ENCODE measurements at places on chromosomes 13 and 19. TPM values are rescaled to one million over a fixed set of nuclear protein-coding genes. Genes with fewer than 3 reads are reported as not detected.

The B3GNT8 gene
- 49.2 TPM for polyA plus RNA-seq

The EFNB2 gene
- polyA plus RNA-seq = 36.1 TPM

- peaks cover 15% of the 10 kb centered on the region for H3K4me1 ChIP-seq
- no peak for DNase-seq
- no peaks in the 10 kb centered on the region for H3K27me3 ChIP-seq
- no peaks in the 10 kb centered on the region for H3K36me3 ChIP-seq
Observed at GRCh38 chr13:50691176-50691680, 152.3 kb downstream of the DLEU7 start.

- no peaks in the 10 kb centered on the region for H3K36me3 ChIP-seq
- no peaks in the 10 kb centered on the region for H3K4me1 ChIP-seq
- H3K27ac ChIP-seq = no peak overlapping the region
- H3K4me3 ChIP-seq = no peak overlapping the region
- H3K27me3 ChIP-seq = no peaks in the 10 kb centered on the region
Observed at GRCh38 chr19:41159881-41160280, 33.1 kb upstream of the CYP2S1 start.

DNA sequence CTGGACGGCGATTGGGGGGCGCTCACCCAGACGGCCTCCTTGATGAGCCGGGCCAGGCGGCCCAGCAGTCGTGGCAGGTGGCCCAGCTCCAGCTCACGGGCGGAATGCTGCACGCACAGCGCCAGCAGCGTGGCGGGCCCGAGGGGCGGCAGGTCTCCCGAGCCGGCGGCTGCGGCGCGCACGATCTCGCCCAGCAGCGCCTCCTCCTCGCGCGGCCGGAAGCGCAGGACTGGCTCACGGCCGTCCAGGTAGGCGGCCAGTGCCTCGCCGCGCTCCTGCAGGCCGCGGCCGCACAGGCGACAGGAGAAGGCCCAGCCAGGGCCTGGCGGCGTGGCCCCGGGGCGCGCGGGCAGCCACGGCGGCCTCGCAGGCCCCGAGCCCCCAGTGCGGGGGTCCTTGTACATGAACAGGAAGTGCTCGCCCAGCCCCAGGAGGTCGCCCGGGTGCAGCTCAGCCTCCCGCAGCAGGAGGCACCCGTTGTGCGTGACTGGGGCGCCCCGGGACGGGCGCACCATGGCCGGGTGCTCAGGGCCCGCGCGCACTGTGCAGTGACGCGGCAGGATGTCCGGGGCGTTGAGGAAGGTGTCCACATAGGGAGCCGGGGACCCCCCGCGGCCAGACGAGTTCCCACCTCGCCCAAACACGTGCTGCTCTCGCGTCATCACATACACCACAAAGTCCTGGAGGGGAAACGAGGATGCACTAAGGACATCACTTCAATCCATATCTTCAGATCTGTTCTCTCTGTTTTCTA, 9.6 kb upstream of the MAMSTR start:
- no peak overlapping the region for H3K27ac ChIP-seq
- no peaks in the 10 kb centered on the region for H3K36me3 ChIP-seq
- H3K27me3 ChIP-seq = no peaks in the 10 kb centered on the region
- H3K4me3 ChIP-seq = no peak overlapping the region
- no peak for DNase-seq

The CLDN10 gene
- polyA plus RNA-seq = not detected

DNA sequence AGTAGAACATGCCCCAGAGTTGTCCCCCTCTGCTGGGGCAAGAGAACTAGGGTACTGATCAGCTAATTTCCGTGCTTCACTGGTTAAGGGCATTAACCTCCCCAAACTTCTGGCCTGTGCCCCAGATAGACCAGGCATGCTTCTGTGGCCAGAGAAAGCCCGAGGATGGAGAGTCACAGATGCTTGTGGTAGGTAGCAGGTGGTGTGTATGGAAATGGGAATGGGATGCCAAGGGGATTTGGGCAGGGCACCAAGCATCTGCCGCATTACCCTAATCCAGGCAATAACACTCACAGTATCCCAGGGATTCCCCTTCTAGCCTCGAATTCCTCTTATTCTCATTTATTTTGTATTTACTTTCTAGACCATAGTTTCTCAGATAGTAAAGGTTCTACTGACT, 124.8 kb upstream of the KLF12 start:
- no peaks in the 10 kb centered on the region for H3K27me3 ChIP-seq
- no peaks in the 10 kb centered on the region for H3K36me3 ChIP-seq

The NCCRP1 gene
- not detected for polyA plus RNA-seq

GRCh38 chr13:110254751-110255553, 52.0 kb downstream of the COL4A1 start:
- no peaks in the 10 kb centered on the region for H3K36me3 ChIP-seq
- H3K27ac ChIP-seq = peak overlapping the region; percentile 88
- DNase-seq = no peak
- no peak overlapping the region for H3K4me3 ChIP-seq
- H3K27me3 ChIP-seq = no peaks in the 10 kb centered on the region

The RUVBL2 gene
- 98.8 TPM for polyA plus RNA-seq

GRCh38 chr13:109998684-109999533, 212.5 kb upstream of the IRS2 start:
- H3K27ac ChIP-seq = no peak overlapping the region
- H3K4me1 ChIP-seq = no peaks in the 10 kb centered on the region
- H3K4me3 ChIP-seq = no peak overlapping the region
- no peak for DNase-seq
- no peaks in the 10 kb centered on the region for H3K27me3 ChIP-seq

DNA sequence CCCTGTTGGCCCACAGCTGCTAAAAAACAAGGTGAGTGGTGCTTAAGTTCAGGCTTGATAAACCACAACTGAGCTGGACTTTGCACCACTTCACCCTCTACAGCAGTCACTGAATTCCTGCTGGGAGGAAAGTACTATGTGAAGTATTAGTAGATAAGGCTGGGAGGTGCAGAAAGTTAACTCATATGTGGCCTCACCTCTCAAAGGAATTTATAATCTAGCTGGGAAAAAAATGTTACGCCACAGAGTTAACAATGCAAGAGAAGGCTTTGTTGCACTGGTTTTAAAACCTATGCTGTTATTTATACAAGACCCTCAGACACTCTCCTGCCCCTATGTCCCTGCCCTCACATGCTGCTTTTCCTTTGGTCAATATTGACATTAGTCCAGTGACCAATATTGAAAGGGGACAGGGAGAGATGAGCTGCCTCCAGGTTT, 60.9 kb downstream of the LIG4 start:
- no peak for DNase-seq
- H3K4me3 ChIP-seq = no peak overlapping the region
- no peaks in the 10 kb centered on the region for H3K4me1 ChIP-seq
- H3K27ac ChIP-seq = no peak overlapping the region

DNA sequence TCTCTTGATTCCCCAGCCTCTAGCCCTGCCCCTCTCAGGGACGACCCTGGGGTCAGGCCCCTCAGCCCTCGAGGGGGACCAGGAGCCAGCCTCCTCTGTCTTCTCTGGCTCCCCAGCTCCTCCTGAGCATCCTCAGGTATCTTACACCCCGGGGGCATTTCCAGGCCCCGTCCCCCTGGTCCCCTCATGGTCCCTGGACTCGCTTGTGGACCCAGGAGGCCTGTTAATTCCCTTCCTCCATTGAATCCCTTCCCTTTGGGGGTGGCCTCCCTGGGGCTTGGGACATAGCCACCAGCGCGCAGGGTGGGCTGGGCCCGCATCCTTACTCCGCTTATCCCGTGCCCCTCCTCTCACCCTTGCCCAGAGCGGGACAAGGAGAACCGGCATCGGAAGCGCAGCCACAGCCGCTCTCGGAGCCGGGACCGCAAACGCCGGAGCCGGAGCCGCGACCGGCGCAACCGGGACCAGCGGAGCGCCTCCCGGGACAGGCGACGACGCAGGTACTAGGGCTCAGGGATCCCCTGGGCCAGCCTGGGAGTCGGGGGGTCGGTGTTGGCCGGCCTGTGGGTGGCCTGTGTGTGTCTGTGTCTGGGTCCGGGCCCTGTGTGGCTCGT, 4.1 kb downstream of the U2AF2 start:
- no peak for DNase-seq
- peaks cover 37% of the 10 kb centered on the region for H3K36me3 ChIP-seq
- H3K4me1 ChIP-seq = peaks cover 40% of the 10 kb centered on the region
- no peaks in the 10 kb centered on the region for H3K27me3 ChIP-seq
- no peak overlapping the region for H3K4me3 ChIP-seq

The ZNF132 gene
- polyA plus RNA-seq = 0.60 TPM

The OVOL3 gene
- not detected for polyA plus RNA-seq

- H3K4me1 ChIP-seq = no peaks in the 10 kb centered on the region
- no peaks in the 10 kb centered on the region for H3K27me3 ChIP-seq
- H3K4me3 ChIP-seq = no peak overlapping the region
- no peaks in the 10 kb centered on the region for H3K36me3 ChIP-seq
- DNase-seq = peak; percentile 30
Observed at GRCh38 chr19:37970699-37971098, 63.7 kb downstream of the SIPA1L3 start.

The PIN1 gene
- polyA plus RNA-seq = 117 TPM

GRCh38 chr13:112651750-112652511, 37.9 kb upstream of the ATP11A start:
- H3K36me3 ChIP-seq = no peaks in the 10 kb centered on the region
- H3K4me3 ChIP-seq = no peak overlapping the region
- H3K27ac ChIP-seq = peak overlapping the region; percentile 68
- peaks cover 31% of the 10 kb centered on the region for H3K4me1 ChIP-seq

The ZNF418 gene
- not detected for polyA plus RNA-seq

The CERS1 gene
- not detected for polyA plus RNA-seq

The CILP2 gene
- not detected for polyA plus RNA-seq

GRCh38 chr19:46674416-46675178, 13.6 kb upstream of the DACT3 start:
- no peaks in the 10 kb centered on the region for H3K27me3 ChIP-seq
- no peak overlapping the region for H3K27ac ChIP-seq
- peaks cover 6% of the 10 kb centered on the region for H3K36me3 ChIP-seq
- H3K4me3 ChIP-seq = no peak overlapping the region
- DNase-seq = no peak

The MARCHF2 gene
- polyA plus RNA-seq = 46.2 TPM

The CYP2A7 gene
- not detected for polyA plus RNA-seq

DNA sequence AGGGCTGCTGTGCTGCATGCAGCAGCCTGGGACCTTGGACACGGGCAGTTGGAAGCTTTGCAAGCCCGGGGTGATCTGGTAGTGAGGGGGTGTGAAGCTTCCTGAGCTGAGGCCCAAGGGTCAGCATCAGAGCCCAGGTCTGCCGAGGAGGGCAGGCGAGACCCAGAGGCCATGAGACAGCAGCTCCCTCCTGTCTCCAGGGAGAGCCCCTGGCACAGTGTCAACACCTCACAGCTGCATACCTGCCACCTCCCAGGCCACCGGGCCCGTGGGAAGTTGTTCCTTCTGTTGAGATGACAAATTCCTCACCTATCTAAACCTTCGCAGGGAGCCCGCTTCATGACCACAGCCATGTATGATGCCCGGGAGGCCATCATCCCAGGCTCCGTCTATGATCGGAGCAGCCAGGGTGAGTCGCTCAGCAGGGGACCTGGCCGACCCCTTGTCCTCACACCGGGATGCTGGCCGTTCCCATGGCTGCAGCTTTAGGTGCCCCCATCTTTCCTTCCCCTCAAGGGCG, 32.1 kb downstream of the CERS1 start:
- H3K36me3 ChIP-seq = peaks cover 55% of the 10 kb centered on the region
- peaks cover 7% of the 10 kb centered on the region for H3K4me1 ChIP-seq
- DNase-seq = no peak
- H3K4me3 ChIP-seq = no peak overlapping the region
- H3K27ac ChIP-seq = no peak overlapping the region

The PNMA8A gene
- polyA plus RNA-seq = not detected

DNA sequence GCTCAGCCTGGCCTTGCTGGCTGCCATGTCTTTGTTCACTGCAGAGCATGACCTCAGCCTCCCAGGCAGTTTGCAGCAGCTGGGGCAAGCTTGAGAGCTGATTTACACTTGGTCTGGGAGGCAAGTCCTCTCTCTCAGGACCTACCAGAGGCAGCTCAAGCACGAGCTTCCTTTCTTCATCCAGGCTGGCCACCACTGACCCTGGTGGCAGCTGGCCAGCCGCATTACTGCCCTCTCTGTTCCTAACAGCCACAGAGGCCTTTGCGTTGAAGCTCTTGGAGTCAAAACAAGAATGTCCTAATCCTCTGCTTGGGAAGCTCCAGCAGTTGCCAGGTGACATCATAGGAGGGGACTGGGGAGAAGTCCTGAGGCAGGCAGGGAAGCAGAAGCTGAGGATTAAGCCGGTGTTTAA, 85.7 kb downstream of the NUFIP1 start:
- no peaks in the 10 kb centered on the region for H3K36me3 ChIP-seq
- H3K4me1 ChIP-seq = peaks cover 48% of the 10 kb centered on the region
- peak overlapping the region; percentile 83 for H3K27ac ChIP-seq
- H3K4me3 ChIP-seq = no peak overlapping the region
- no peaks in the 10 kb centered on the region for H3K27me3 ChIP-seq
- peak; percentile 93 for DNase-seq

DNA sequence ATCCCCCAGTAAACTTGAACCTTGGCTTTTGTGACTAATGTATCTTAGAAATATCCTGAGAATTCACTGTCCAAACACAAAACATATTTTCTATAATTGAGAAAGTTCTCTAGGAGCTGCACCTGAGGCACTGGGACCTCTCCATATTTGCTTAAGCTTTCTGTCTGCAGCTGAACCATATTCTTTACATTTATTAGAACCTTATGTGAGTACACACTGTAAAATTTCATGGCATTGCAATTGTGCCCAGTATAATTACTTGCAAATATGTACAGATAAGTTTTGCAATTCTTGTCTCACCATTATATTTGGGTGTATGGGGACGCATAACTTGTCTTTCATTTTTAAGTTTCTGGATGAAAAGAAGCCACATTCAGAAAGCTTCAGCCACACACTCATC, 280.7 kb upstream of the KLHL1 start:
- DNase-seq = no peak
- H3K36me3 ChIP-seq = no peaks in the 10 kb centered on the region
- H3K4me3 ChIP-seq = no peak overlapping the region

GRCh38 chr19:13765395-13766094, 1.2 kb downstream of the MRI1 start:
- no peaks in the 10 kb centered on the region for H3K27me3 ChIP-seq
- H3K27ac ChIP-seq = peak overlapping the region; percentile 83
- H3K36me3 ChIP-seq = peaks cover 37% of the 10 kb centered on the region
- H3K4me3 ChIP-seq = peak overlapping the region; percentile 90

GRCh38 chr19:2170219-2170618, 6.5 kb downstream of the DOT1L start:
- no peaks in the 10 kb centered on the region for H3K36me3 ChIP-seq
- H3K4me3 ChIP-seq = no peak overlapping the region
- H3K27ac ChIP-seq = peak overlapping the region; percentile 98
- peaks cover 71% of the 10 kb centered on the region for H3K4me1 ChIP-seq
- no peak for DNase-seq

The PTGIR gene
- 4.4 TPM for polyA plus RNA-seq

- no peaks in the 10 kb centered on the region for H3K4me1 ChIP-seq
- H3K36me3 ChIP-seq = no peaks in the 10 kb centered on the region
- peaks cover 21% of the 10 kb centered on the region for H3K27me3 ChIP-seq
- H3K27ac ChIP-seq = no peak overlapping the region
- no peak for DNase-seq
Observed at GRCh38 chr13:28499609-28500008, 4.7 kb upstream of the FLT1 start.

The SIGLEC10 gene
- polyA plus RNA-seq = 11.8 TPM

DNA sequence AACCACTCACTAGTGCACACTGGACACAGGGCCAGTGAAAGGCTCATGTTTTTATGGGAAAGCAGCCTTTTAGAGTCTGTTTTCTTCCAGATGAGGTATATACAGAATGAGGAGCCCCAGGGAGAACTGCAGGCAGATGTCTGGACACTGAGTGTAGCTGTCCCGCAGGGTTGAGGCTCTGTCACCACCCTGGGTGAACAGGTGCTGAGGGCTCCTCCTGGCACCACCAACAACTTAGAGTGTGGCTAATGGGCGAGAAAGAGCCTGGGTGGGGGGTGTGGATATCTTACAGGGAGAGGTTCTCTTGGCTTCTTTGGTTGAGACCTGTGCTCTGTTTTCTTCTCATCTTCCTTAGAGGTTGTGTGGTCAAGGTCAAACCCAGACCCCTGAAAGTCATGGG, 202.1 kb upstream of the GPR12 start:
- H3K4me3 ChIP-seq = no peak overlapping the region
- no peak for DNase-seq
- H3K36me3 ChIP-seq = no peaks in the 10 kb centered on the region
- H3K27me3 ChIP-seq = no peaks in the 10 kb centered on the region
- no peak overlapping the region for H3K27ac ChIP-seq
